ENCODE measurements at places on chromosomes 2 and 18.

- ATAC-seq: peak; percentile 4
Measured at GRCh38 chr2:95121093-95121406, 558 bp downstream of the MRPS5 start.

DNA sequence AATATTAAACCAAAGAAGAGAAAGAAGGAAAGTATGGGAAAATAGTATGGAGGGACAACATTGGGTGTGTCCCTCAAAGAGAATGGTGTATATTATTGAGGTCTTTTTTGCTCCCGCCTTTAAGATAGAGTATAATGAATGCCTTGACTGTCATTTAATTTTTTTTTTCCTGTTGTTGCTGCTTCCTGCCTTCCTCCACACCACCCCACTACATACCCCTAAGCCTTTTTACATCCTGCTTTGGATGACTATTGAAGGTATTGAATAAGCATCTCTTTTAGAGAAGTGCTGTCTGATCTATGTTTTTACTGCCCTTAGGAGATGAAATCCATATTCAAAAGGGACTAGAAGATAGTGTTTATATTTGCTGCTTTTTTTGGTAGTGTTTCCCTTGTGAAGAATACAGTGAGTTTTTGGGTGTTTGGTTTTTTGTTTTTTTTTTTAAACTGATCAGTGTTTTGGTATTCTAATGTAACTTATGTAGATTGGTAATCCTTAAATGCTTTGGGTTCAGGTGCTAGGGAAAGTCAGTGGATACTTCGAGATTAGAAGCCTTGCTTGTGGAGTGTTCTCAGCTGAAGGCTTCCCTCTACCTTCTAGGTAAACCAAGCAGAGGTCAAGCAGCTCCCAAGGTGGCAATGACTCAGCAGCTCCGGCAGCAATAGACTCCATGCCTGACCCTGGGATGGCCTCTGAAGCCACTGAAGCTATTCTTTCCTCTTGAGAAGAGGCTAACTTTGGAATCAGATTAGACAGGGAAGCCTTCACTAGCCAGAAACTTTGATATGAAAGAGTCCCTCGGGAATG lies 5.0 kb downstream of the FZD7 start:
- peak; percentile 24 for ATAC-seq

GRCh38 chr18:75290737-75291358 lies 80.3 kb downstream of the TSHZ1 start:
- no peak for ATAC-seq

- ATAC-seq: peak; percentile 65
Measured at GRCh38 chr2:188659656-188660406, 314.3 kb upstream of the COL3A1 start.

GRCh38 chr2:225100269-225100668 lies 58.0 kb upstream of the DOCK10 start:
- peak; percentile 87 for ATAC-seq

- no peak for ATAC-seq
Measured at GRCh38 chr2:19488009-19488691, 129.7 kb upstream of the OSR1 start.

DNA sequence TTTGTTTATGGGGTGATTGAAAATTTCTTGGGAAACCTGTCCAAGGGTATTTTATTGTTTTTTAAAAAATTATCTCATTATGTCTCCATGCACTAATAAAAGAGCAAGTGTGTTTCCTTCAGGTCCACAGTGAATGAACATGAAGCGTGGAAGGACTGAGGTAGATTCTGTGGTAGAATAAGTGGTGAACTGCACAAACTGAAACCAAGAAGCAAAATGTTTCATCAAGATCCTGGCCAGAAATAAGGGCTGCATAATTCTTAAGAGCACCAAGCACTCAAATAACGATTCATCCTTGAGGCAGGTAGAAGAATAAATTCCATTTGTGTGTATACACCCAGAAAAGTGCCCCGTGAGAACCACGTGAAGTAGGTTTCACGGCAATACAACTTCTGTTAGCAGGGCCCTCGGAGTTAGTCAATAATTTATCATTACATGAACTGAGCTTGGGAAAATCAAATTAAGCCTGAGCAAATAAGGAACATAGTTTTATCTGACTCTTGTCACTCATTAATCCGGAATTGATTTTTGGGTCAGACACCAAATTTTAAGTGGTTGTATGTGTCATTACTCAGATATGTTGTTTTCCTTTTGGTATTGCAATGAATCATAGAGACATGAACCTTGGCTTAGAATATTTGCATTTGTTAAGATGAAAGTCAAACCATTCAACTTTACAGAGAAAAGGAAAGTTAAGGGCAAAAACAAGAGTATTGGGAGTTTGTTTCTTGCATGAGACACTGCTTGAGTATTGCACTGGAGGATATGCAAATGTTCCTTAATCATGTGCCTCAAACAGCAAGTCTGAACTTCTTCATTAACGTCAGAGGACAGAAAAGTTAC lies 472.6 kb upstream of the NETO1 start:
- ATAC-seq: no peak

DNA sequence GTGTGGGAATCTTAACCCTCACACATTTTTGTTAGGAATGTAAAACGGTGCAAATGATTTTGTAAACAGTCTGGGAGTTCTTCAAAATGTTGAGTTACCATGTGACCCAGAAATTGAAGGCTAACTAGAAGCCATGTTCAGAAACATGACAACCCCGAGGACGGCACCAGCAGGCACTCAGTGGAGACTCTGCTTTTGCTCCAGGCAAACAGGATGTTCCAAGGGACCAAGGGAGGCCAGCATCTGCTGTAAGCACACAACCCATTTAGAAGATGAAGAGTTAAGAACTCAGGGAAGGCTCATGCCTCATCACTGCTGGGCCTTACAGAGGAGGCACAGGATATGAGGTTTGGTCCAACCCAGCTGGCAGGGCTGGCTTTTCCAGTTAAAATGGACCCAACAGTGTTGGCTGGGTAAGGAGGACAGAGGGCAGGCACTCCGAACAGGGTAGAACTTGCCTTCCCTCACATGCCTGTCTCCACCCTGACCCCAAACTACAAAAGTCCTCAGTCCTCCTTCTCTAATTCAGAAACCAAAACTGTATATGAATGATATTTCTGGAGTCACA lies 23.6 kb downstream of the PARD6G start:
- ATAC-seq: no peak

GRCh38 chr2:103361712-103362111 lies 599.9 kb downstream of the TMEM182 start:
- ATAC-seq: no peak

DNA sequence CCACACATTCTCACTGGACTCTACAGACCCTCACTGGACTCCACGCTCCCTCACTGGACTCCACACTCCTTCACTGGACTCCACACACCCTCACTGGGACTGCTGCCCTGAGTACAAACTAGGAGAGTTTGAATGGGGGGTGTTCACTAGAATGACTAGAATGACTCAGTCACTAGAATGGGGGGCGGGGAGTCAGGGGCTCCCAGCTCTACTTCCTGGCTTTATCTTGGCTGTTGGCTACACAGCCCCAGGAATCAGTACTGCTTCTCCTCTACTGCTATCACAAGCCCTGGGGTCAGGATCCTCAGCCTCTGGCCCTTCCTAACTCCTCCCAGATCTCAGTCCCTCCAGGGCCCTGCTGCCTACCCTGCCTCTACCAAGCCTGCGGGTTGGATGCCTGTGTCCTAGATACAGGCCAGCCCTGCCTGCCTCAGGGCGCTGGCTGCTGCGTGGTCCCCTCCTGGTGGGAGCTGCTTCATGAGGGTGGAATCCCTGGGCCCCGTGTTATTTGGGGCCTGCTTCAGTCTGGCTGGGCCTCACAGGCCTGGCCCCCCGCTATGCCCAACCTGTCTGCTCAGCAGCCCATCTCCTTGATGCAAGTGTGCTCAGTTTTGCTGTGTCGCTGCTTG lies 7.8 kb downstream of the PTMA start:
- no peak for ATAC-seq

DNA sequence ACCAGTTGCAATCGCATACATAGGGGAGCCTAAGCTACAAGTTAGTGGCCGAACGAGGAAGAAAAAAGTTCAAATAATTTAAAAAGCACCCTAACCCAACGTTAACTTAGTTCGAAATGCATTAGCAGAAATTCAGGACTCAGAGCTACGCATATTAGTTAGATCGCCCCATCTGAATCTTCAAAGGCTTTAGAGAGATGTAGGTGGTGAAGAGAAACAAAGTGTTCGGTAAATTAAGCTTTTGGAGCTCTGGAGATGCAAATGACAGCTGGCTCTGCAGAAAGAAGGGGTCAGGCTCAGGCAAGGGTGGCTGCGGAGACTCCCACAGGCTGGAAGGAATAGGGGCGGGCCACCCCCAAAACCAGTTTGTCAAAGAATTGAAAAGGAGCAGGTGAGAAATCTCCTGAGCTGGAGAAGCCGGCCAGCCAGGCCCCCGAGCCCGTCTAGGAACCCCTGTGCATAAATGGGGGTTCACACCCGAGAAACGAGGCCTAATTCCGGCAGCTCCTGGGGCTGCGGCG lies 621 bp downstream of the TXNL1 start:
- ATAC-seq: peak; percentile 17

GRCh38 chr2:19300961-19301360 lies 57.5 kb downstream of the OSR1 start:
- ATAC-seq: no peak

DNA sequence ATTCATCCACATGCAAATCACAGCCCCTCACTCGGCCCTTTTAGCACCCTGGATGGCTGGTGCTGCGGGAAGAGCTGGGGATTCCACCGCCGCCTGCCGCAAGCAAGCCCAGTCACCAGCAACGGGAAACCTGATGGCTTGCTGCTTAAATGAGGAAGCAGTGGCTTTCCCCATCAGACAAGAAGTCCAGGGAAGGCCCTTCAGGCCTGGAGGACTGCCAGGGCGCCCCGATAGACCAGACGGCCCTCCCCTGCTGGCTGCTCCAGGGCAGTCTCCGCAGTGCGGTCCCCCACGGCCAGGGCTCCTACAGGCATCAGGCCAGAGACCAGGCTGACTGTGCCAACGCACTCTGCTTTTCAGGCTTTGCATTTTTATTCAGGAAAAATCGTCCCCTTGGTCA lies 439.1 kb downstream of the EIPR1 start:
- peak; percentile 52 for ATAC-seq

DNA sequence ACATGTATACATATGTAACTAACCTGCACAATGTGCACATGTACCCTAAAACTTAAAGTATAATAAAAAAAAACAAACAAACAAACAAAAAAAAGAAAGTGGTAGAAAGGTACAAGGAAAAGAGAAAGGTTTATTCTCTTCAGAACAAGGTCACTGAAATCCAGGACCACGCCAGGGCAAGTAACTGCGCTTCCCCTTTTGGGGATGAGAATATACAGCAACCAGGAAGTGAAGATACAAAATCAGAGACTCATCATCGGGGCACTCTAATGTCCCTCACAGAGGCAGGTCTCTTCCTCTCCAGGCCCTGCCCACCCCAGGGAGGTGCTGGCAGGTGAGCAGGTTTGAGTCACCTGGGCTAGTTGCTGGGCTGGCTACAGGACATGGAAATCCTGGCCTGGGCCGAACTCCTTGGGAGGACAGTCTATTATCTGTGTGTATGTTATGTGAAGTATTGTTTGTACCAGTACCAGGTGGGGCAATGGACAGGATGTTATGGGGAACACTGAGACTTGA lies 100.4 kb upstream of the GPR45 start:
- no peak for ATAC-seq

- ATAC-seq: peak; percentile 21
Measured at GRCh38 chr2:106270471-106270891, 76.4 kb upstream of the UXS1 start.

DNA sequence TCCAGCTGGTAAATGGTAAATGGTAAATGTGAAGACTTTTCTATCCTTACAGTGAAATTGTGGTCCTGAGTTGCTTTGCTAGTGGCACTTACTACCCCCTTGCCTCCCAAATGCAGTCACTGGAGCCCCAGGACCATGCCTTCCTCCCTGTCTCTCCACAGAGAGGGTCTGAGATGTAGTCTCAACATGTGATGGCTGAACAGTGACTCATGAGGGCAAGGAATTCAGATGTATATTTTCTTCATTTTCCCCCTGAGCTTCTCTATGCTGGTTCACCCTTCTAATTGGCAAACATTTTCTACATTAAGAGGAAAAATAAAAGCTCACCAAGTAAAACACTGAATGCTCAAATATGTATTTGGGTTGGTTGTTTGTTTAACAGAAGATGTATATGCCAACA lies 232.0 kb downstream of the SH3BP4 start:
- no peak for ATAC-seq

GRCh38 chr2:210195101-210195852 lies 24.1 kb upstream of the KANSL1L start:
- ATAC-seq: peak; percentile 65

DNA sequence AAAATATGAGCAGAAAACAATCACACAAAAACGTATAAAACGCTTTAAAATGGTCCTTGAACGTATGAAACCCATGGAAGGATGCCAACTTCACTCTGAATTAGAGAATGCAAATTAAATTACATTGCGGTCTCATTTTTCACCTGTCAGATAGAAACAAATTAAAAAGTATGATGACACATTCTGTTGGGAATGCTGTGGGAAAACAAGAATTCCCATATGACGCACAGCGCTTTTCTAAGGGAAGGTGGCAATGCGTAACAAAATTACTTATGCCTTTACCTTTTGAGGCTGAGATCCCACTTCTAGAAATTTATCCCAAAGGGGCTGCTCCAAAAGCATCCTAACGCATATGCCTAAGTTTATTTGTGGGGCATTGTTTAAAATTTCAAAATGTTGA lies 3.8 kb upstream of the RPS7 start:
- ATAC-seq: peak; percentile 40

DNA sequence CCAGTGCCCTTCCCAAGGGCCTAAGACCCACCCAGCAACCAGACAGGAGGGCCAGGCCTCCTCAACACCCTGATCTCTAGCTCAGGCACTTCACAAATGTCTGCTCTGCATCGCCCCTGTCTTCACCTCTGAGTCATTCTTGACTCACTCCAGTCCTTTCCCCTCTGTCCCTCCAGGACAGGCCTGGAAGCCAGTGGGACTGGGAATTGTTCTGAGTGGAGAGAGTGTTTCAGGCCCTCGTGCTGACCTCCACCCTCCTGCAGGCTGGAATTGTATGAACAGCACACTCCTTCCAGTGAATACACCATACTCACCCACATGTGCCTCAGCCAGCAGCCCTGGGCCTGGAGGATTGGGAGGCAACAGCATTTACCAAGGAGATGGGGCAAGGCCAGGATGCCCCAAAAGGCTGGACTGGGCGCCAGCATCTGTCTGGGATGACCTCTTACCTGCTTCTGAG lies 304.2 kb downstream of the CYP26B1 start:
- peak; percentile 92 for ATAC-seq

GRCh38 chr2:7169593-7169992 lies 252.4 kb downstream of the RNF144A start:
- no peak for ATAC-seq

- ATAC-seq: peak; percentile 66
Measured at GRCh38 chr2:65456064-65456463, 23.7 kb upstream of the SPRED2 start.

GRCh38 chr2:168165397-168165796 lies 82.0 kb downstream of the STK39 start:
- peak; percentile 73 for ATAC-seq

GRCh38 chr18:58900015-58900649 lies 35.5 kb downstream of the ZNF532 start:
- no peak for ATAC-seq

GRCh38 chr2:3728104-3729054 lies 25.0 kb downstream of the DCDC2C start:
- ATAC-seq: peak; percentile 70

GRCh38 chr2:240454106-240454901 lies 18.8 kb downstream of the GPC1 start:
- no peak for ATAC-seq

Measured in SK-N-SH treated with all-trans-retinoic acid at 6 μM for 48 hours (cell line).